ENCODE measurements at places on chromosomes 2 and 18. TPM values are rescaled to one million over a fixed set of nuclear protein-coding genes. Genes with fewer than 3 reads are reported as not detected.
A peak's percentile ranks its signal among the peaks of the same experiment; 100 is the strongest.

The DYNAP gene
- not detected for total RNA-seq

The ACTR1B gene
- 63.6 TPM for total RNA-seq

The CCL20 gene
- total RNA-seq: not detected

The MYCN gene
- not detected for total RNA-seq

The MAP2 gene
- total RNA-seq: 7.6 TPM

DNA sequence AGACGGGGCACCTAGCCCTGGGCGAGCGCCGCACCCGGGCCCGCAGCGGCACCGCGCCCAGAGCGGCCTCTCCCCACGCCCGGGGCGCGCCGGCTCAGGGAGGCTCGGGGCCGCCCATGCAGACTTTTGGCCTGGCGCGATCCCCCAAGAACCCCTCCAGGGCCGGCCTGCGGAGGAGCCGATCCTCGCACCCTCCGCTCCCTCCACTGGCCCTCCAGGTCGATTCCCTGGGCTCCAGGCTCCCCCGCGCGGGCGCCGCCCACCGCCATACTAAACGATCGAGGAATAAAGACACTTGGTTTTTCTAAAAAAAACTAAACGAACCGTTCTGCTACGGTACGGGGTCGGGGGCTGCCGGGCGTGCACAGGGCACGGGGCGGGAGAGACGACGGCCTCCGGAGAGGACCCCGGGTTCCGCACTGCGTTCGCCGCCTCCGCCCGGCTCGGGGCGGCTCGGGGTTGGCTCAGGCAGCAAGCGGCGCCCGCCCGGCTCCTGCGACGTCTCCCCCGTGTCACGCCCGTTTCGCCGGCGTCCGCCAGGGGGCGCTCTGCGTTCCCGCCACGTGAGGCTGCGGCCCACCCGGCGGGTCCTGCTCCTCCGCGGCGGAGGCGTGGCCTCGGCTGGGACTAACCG, 365 bp upstream of the KHK start:
- peak; percentile 95 for DNase-seq
- no peaks in the 10 kb centered on the region for H3K27me3 ChIP-seq
- peak overlapping the region; percentile 73 for H3K4me3 ChIP-seq
- no peaks in the 10 kb centered on the region for H3K36me3 ChIP-seq

- no peak for DNase-seq
- H3K27ac ChIP-seq: no peak overlapping the region
- no peaks in the 10 kb centered on the region for H3K4me1 ChIP-seq
- no peaks in the 10 kb centered on the region for H3K36me3 ChIP-seq
Measured at GRCh38 chr2:129742415-129743180, 236.9 kb upstream of the RAB6C start.

DNA sequence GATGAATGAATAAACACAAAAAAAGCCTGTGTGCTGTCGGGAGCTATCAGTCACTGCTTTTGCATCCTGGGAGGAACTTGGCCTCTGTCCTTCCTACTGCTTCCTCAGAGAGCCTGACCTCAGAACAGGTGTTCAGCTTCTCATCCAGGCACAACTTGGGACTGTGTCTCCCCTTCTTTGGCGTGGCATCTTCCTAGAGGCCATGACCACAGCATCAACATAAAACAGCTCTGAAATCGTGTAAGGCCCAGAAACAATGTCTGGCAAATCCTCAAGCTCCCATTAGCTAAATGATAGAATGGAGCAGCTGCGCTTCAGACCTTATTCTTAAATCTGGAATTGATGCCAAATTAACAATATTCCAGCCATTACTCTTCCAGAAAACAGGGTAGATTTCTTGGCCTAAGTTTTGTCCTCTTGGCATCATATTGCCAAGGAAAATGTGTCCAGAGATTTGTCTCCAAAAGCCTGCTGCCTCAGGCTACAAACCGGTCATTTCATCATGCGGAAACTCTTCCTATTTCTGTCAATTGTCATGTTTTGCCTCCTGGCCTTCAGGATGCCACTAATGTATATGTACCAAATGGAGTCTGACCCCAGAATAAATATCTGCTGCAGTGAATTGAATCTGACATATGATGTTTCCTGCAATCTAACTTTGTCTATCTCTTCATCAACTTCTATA, 53.2 kb upstream of the RAB27B start:
- no peaks in the 10 kb centered on the region for H3K27me3 ChIP-seq
- H3K36me3 ChIP-seq: no peaks in the 10 kb centered on the region
- peaks cover 50% of the 10 kb centered on the region for H3K4me1 ChIP-seq
- no peak overlapping the region for H3K4me3 ChIP-seq

GRCh38 chr18:70289351-70290312, 787 bp downstream of the SOCS6 start:
- H3K4me1 ChIP-seq: peaks cover 34% of the 10 kb centered on the region
- DNase-seq: peak; percentile 67
- H3K4me3 ChIP-seq: peak overlapping the region; percentile 84
- peak overlapping the region; percentile 65 for H3K27ac ChIP-seq
- H3K27me3 ChIP-seq: no peaks in the 10 kb centered on the region

- H3K27ac ChIP-seq: no peak overlapping the region
- peaks cover 8% of the 10 kb centered on the region for H3K4me1 ChIP-seq
- no peaks in the 10 kb centered on the region for H3K27me3 ChIP-seq
Measured at GRCh38 chr2:219079417-219079816, 18.7 kb upstream of the IHH start.

DNA sequence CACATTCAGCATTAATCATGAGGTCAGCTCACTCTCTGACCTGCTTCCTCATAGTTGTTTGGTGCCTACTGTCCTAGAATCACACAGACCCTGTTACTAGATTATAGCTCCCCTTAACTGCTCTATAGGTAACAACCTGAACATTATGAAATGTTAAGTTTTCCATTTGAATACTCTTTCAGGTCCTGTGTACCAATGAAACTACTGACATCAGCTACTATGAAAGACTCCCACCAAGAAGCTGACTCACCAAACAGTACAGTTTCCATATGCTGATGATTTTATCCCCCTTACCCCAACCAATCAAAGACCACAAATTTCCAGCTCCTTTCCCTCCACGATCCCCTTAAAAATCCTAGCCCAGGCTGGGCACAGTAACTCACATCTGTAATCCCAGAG, 56.3 kb downstream of the SRBD1 start:
- no peaks in the 10 kb centered on the region for H3K36me3 ChIP-seq
- peak overlapping the region; percentile 85 for H3K27ac ChIP-seq
- peaks cover 16% of the 10 kb centered on the region for H3K4me1 ChIP-seq
- H3K27me3 ChIP-seq: no peaks in the 10 kb centered on the region
- no peak overlapping the region for H3K4me3 ChIP-seq
- DNase-seq: peak; percentile 30

DNA sequence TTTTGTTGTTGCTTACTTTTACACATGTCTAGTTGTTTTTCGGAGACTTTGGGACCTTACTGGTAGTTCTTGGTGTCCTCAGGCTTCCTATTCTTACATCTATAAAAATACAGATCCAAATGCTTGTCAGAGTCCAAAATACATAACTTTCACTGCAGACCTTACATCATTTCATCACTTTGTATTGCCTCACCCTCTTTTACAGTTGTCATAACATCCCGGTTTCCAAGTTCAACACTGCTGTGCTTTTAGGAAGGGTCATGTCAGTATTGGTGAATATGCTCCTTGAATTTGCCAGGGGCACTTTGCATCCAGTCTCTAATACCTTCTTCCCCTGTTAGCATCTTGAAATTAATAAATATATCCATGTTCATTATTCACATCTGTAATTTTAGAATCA, 518.2 kb upstream of the RAB12 start:
- DNase-seq: peak; percentile 16
- H3K36me3 ChIP-seq: no peaks in the 10 kb centered on the region
- no peaks in the 10 kb centered on the region for H3K27me3 ChIP-seq
- H3K4me1 ChIP-seq: no peaks in the 10 kb centered on the region

DNA sequence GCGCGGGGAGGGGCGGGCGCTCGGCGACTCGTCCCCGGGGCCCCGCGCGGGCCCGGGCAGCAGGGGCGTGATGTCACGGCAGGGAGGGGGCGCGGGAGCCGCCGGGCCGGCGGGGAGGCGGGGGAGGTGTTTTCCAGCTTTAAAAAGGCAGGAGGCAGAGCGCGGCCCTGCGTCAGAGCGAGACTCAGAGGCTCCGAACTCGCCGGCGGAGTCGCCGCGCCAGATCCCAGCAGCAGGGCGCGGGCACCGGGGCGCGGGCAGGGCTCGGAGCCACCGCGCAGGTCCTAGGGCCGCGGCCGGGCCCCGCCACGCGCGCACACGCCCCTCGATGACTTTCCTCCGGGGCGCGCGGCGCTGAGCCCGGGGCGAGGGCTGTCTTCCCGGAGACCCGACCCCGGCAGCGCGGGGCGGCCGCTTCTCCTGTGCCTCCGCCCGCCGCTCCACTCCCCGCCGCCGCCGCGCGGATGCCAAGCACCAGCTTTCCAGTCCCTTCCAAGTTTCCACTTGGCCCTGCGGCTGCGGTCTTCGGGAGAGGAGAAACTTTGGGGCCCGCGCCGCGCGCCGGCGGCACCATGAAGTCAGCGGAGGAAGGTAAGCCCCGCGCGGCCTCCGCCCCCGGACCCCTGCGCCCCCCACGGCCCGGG, at the start of gene NFATC1:
TSS of gene NFATC1 (plus strand) at position 170 of the 644 bp plus-strand sequence. CDS start at position 465, 295 bp downstream.
- peak within 1 kb of the TSS; percentile 74 for H3K4me3 ChIP-seq
- peak within 1 kb of the TSS; percentile 92 for H3K27ac ChIP-seq
- H3K36me3 ChIP-seq: no peaks in the 10 kb centered on the region
- H3K4me1 ChIP-seq: no peaks in the 10 kb centered on the region
- peak; percentile 92 for DNase-seq

DNA sequence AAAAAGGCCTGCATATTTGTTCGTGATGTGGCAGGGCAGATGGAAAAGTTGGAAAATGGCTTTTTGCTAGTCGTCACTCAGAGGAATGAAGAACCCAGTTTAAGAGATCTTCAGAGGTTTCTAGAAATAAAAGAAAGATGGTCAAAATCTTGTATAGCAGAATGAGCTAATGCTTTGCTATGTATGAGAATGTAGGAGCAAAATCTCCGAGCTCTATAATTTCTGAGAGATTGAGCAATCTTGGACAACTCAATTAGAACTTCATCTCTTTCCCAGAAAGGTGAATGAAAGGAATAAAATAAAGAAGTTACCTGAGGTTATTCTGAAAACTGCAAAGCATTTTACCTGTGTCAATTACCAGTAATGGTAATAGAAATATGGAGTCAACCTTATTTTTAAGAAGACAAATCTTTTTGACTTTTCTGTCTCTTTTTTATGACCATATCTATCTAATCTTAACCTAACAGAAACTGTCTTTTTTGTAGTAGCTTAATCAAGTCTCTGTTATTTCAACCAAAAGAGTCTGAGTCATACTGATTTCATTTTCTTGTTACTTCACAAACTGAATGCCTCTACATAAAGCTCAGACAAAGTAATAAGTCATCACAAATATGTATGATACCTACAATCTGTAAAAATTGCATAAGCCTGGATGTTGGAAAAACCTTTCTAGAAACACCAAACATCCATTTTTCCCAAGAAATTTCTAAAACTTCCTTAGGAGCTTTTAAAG, 32.5 kb downstream of the CCDC68 start:
- peaks cover 9% of the 10 kb centered on the region for H3K4me1 ChIP-seq
- H3K4me3 ChIP-seq: no peak overlapping the region
- no peaks in the 10 kb centered on the region for H3K36me3 ChIP-seq
- no peaks in the 10 kb centered on the region for H3K27me3 ChIP-seq

DNA sequence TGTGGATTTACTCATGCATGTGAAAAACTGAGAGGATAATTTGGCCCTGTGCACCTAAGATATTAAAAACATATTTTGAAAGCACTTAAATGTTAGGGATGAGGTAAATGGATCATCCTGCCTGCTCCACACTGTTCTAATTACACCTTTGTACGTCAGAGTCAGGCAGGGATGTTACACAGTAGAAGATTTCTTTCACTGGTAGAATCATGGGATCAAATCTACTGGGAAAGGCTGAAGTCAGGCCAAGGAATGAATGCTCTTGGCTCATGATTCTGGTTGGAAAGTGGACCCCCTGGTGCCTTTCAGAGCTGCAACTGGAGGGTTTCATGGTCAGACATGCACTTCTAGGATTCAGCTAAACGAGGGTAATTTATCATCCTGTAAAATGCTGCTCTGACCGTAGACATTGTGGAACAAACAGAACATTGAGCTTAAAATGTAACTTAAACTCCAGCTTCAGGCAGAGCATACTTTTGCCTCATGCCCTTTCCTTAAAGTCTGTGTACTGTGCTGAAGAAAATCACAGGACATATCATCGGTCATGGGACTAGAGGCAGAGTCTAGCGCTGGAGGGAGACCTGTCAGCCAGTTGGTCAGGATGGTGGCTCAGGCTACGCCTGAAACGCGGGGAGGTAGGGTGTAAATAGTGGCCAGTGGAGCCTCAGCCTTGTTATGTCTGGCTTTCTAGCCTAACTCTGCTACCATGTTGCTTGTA, 4.9 kb downstream of the KCNE4 start:
- no peak overlapping the region for H3K4me3 ChIP-seq
- DNase-seq: no peak
- H3K36me3 ChIP-seq: no peaks in the 10 kb centered on the region

DNA sequence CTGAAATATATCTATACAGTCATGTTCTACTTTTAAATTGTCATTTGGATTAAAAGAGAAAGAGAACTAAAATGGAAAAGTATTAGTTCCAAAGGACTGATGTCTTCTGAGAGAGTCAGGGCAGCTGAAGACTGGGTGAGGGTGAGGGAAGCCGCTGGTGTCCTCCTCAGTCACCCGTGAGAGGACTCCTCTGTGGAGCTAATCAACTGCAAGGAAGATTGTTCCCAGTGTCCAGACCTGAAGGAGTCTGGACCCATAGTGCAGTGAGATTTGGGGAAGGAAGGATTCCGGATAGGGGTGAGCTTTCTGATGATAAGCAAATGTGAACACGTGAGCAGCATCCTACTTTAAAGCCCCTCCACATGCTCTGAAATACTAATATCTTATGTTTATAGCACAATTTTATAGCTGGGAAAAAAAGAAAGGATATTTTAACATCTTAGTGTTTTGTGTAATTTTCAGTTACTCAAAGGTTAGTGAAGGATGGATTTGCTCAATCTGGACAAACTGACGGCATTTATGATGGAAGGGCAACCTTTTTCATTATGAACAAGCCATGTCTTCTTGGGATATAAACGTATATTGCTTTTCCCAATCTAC, 134.5 kb upstream of the TTC39C start:
- H3K4me1 ChIP-seq: peaks cover 16% of the 10 kb centered on the region
- H3K36me3 ChIP-seq: no peaks in the 10 kb centered on the region
- no peak for DNase-seq
- H3K27ac ChIP-seq: no peak overlapping the region
- H3K27me3 ChIP-seq: no peaks in the 10 kb centered on the region
- H3K4me3 ChIP-seq: no peak overlapping the region

GRCh38 chr2:168137510-168138180, 109.8 kb downstream of the STK39 start:
- H3K27ac ChIP-seq: no peak overlapping the region
- peaks cover 5% of the 10 kb centered on the region for H3K36me3 ChIP-seq
- DNase-seq: no peak
- H3K4me1 ChIP-seq: no peaks in the 10 kb centered on the region
- H3K27me3 ChIP-seq: no peaks in the 10 kb centered on the region
- no peak overlapping the region for H3K4me3 ChIP-seq

DNA sequence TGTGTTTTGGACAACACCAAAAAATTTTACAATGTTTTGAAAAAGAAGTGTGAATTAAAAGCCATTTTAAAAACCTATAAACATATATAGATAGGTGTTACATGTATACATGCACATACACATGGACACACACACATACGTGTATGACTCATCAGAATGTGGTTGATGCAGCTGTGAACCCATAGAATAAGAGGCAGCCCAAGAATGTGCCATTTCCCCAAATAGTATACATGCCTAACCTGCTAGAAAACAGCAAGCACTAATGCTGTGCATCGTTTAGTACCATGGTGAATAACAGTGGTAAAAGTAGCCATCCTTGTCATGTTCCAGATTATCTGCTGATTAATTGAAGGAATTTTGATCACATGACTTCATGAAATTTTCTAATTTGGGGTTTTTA, 149.0 kb downstream of the DSEL start:
- no peaks in the 10 kb centered on the region for H3K36me3 ChIP-seq
- H3K27ac ChIP-seq: no peak overlapping the region
- no peaks in the 10 kb centered on the region for H3K4me1 ChIP-seq
- no peaks in the 10 kb centered on the region for H3K27me3 ChIP-seq
- DNase-seq: peak; percentile 1
